Fibroblast of lung (primary cell): ENCODE measurements at places on chromosomes 2 and 18. TPM values are rescaled to one million over a fixed set of nuclear protein-coding genes. Genes with fewer than 3 reads are reported as not detected.
A peak's percentile ranks its signal among the peaks of the same experiment; 100 is the strongest.

Gene KCNF1
- 0.51 and 2.6 TPM in 2 replicates for total RNA-seq

Gene CLEC4F
- total RNA-seq = not detected in 2 replicates

GRCh38 chr2:159445307-159445706, 158.8 kb upstream of the WDSUB1 start:
- no peak overlapping the region for H3K4me3 ChIP-seq
- DNase-seq = no peak
- H3K27me3 ChIP-seq = no peaks in the 10 kb centered on the region
- no peak overlapping the region for H3K27ac ChIP-seq

DNA sequence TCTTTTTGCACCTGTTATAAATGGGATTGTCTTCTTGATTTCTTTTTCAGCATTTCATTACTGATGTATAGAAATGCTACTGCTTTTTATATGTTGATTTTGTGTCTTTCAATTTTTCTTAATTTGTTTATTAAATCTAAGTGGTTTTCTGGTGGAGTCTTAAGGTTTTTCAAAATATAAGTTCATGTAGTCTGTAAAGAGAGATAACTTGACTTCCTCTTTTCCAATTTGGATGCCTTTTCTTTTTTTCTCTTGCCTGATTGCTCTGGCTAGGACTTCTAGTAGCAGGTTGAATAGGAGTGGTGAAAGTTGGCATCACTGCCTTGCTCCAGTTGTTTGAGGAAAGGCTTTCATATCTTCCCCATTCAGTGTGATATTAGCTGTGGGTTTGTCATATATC, 28.6 kb upstream of the GALNT5 start:
- DNase-seq = no peak
- peak overlapping the region; percentile 60 for H3K27ac ChIP-seq
- H3K4me3 ChIP-seq = no peak overlapping the region
- H3K4me1 ChIP-seq = peaks cover 16% of the 10 kb centered on the region

Gene SNRNP27
- 33.9 and 38.8 TPM in 2 replicates for total RNA-seq

- DNase-seq = peak; percentile 81
- no peak overlapping the region for H3K4me3 ChIP-seq
These were observed 11.8 kb downstream of the MTX2 start for GRCh38 chr2:176280867-176281658.

DNA sequence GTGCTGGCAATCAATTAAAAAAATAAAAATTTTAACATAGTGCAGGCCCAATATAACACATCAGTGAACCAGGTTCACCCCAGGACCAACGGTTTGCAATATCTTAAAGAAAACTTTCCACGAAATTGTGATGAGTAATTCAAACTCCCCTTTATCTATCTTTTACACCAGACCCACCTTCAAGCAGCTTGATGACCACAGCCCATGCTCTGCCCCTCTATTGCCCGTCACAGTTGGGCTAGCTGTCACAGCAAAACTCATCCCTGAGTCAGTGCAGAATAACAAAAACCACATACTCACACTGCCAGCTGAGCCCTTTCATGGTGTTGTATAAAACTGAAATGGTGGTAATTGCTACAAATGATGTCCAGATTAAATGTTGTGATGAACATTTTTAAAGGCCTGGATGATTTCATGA, 112.5 kb upstream of the CREB1 start:
- no peaks in the 10 kb centered on the region for H3K36me3 ChIP-seq
- no peak overlapping the region for H3K27ac ChIP-seq
- DNase-seq = no peak
- H3K4me1 ChIP-seq = no peaks in the 10 kb centered on the region

Gene G6PC2
- not detected in 2 replicates for total RNA-seq

DNA sequence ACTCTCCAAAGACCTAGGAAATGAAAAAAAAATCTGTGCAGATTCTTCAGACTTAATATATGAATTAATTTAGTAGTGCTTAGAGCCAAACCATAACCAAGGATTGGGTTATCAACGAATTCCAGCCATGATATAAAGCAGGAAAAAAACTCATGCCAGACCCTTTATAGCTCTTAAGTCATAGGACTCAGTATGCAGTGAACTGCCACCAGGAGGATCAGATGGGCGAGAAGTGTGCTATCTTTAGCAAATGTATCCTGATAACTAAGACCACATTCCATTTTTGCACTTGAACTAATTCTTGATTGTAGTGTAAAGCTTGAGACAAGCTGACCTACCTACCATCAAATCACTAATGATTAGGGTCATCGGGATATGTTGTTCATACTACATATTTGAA, 178.1 kb downstream of the IKZF2 start:
- no peaks in the 10 kb centered on the region for H3K27me3 ChIP-seq
- no peaks in the 10 kb centered on the region for H3K36me3 ChIP-seq
- DNase-seq = no peak
- H3K4me1 ChIP-seq = peaks cover 4% of the 10 kb centered on the region

- H3K27ac ChIP-seq = no peak overlapping the region
- no peak for DNase-seq
- H3K4me1 ChIP-seq = no peaks in the 10 kb centered on the region
- H3K27me3 ChIP-seq = no peaks in the 10 kb centered on the region
- H3K36me3 ChIP-seq = no peaks in the 10 kb centered on the region
These were observed 187.9 kb upstream of the ZEB2 start for GRCh38 chr2:144707736-144708326.

Gene AQP4
- not detected in 2 replicates for total RNA-seq

GRCh38 chr18:8045160-8045883, 478.2 kb downstream of the PTPRM start:
- H3K36me3 ChIP-seq = no peaks in the 10 kb centered on the region
- no peak overlapping the region for H3K4me3 ChIP-seq
- no peaks in the 10 kb centered on the region for H3K4me1 ChIP-seq
- DNase-seq = no peak
- no peak overlapping the region for H3K27ac ChIP-seq
- no peaks in the 10 kb centered on the region for H3K27me3 ChIP-seq

Gene EFEMP1
- 467 and 615 TPM in 2 replicates for total RNA-seq

- H3K4me1 ChIP-seq = no peaks in the 10 kb centered on the region
- H3K4me3 ChIP-seq = no peak overlapping the region
- H3K27ac ChIP-seq = no peak overlapping the region
- H3K36me3 ChIP-seq = no peaks in the 10 kb centered on the region
- H3K27me3 ChIP-seq = peaks cover 22% of the 10 kb centered on the region
- peak; percentile 48 for DNase-seq
These were observed 2.6 kb downstream of the DYSF start for GRCh38 chr2:71455741-71456569.

GRCh38 chr2:132420816-132421805, 4.5 kb downstream of the GPR39 start:
- no peaks in the 10 kb centered on the region for H3K27me3 ChIP-seq
- no peaks in the 10 kb centered on the region for H3K4me1 ChIP-seq
- H3K27ac ChIP-seq = no peak overlapping the region
- no peaks in the 10 kb centered on the region for H3K36me3 ChIP-seq
- H3K4me3 ChIP-seq = no peak overlapping the region

Gene RPS27A
- 679 and 797 TPM in 2 replicates for total RNA-seq
